ENCODE measurements at places on chromosomes 2 and 18.

DNA sequence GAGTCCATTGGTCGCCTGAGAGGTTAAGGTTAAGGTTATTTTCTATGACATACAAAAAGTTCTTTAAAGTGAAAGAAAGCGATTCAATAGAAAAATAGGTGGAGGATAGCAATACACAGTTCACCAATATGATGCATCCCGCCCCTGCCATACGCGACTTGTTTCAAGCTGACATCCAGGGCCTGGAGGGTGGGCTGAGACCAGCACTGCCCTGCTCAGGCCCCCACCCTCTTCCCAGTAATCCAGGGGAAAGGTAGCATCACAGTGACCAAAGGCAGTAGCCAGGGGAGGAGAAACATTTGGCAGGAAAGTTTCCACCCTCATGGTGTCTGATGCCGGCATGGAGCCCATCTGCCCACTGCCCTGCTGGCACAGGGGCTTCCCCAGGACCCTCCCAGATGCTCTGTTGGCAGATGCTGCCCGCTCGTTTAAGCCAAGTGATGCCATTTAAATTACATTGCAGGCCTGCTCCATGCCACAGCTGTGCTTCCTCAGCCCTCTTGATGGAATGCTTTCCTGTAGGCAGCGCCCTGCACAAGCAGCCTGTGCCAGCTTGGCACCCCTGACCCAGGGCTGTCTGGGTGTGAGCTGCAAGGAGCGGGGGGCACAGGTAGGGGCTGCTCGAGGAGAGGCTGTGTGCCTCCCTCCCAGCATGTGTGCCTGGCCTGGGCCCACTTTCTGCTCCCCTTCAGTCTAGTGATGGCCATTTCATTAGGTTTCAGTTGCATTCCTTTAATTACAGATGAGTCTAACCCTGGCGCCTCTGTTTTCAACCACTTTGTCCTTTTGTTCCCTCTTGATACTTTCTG lies 10.7 kb upstream of the ANO7 start:
- no peak for DNase-seq

- no peak for DNase-seq
Measured at GRCh38 chr2:43469094-43469493, 126.7 kb downstream of the THADA start.

DNA sequence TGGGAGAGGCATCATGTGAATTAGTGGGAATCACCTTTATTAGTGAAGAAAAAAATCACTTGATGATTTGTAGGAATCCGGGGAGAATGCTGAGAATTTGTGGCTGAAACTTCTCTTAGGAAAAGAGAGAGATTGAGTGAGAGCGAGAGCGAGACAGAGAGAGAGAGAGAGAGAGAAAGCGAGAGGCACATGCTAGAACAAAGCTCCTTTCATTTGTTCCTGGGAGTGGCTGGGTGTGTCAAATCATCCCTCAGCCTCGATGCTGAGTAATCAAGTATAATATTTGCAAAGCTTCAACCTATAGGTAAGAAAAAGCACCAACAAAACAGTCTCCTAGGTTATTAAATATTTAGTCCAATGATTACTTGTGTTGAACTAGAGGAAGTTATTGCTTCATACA lies 4.4 kb upstream of the SERPINB5 start:
- DNase-seq, result no peak

DNA sequence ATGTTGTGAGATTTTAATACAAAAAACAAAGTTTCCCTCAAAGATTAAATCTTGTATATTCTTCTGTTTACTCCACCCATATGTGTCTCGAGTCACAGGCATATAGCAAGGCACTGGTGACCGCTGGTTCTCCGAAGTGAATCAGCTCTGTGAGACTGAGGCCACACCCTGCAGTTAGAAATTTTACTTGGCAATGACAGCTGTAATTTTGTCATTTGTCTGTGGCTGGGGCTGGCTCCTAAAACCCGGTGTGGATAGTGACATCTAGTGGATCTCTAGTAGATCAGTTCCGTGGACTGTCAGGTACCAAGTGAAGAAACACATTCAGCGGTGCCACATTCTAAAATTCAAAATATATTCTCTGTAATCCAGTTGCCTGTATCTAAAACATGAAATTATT lies 278.0 kb downstream of the NEDD4L start:
- DNase-seq, result no peak

- DNase-seq, result no peak
Measured at GRCh38 chr2:98793897-98794830, 63.2 kb upstream of the MGAT4A start.

- DNase-seq, result no peak
Measured at GRCh38 chr2:3094999-3095958, 282.3 kb downstream of the EIPR1 start.

- DNase-seq, result no peak
Measured at GRCh38 chr18:26464128-26465011, 84.0 kb downstream of the KCTD1 start.

DNA sequence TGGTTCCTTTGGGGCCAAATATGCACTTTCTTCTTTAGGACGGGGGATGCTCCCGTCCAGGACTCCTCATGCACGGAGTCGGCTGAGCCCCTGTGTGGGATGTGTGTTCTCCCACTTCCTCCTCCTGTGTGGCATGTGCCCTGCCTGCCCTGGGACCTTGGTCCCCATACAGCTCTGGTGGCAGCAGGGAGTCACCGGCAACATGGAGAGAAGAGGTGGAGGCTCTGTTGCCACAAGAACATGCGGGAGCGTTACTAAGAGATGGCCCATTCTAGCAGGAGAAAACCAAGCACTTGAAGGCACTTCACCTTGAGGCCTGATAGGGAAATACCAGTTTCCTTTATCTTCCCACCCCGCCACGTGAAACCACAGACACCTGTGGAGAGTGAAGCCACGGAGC lies 98.0 kb downstream of the DDX1 start:
- DNase-seq, result no peak

GRCh38 chr2:66273933-66274490 lies 160.9 kb upstream of the MEIS1 start:
- DNase-seq, result no peak

GRCh38 chr2:174759381-174760065 lies 4.7 kb downstream of the CHRNA1 start:
- DNase-seq, result no peak

DNA sequence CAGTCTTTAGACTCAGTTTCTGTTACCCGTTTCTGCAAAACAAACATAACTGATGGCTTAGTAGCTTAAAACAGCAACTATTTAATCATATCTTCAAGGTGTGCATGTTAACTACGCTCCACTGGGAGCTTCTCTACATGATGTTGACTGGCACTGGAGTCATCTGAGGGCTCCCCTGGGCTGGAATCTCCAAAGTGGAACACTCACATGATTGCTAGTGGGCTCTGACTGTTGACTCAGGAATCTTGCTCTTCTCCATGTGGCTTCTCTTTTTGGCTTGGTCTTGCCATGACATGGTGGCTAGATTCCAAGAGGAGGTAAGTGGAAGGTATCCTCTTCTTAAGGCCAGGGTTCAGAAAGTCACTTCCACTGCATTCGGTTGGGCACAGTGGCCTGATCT lies 160.8 kb downstream of the PMAIP1 start:
- no peak for DNase-seq

- no peak for DNase-seq
Measured at GRCh38 chr18:57270156-57270555, 82.2 kb upstream of the ST8SIA3 start.

- no peak for DNase-seq
Measured at GRCh38 chr2:33560017-33560416, 39.1 kb downstream of the FAM98A start.

DNA sequence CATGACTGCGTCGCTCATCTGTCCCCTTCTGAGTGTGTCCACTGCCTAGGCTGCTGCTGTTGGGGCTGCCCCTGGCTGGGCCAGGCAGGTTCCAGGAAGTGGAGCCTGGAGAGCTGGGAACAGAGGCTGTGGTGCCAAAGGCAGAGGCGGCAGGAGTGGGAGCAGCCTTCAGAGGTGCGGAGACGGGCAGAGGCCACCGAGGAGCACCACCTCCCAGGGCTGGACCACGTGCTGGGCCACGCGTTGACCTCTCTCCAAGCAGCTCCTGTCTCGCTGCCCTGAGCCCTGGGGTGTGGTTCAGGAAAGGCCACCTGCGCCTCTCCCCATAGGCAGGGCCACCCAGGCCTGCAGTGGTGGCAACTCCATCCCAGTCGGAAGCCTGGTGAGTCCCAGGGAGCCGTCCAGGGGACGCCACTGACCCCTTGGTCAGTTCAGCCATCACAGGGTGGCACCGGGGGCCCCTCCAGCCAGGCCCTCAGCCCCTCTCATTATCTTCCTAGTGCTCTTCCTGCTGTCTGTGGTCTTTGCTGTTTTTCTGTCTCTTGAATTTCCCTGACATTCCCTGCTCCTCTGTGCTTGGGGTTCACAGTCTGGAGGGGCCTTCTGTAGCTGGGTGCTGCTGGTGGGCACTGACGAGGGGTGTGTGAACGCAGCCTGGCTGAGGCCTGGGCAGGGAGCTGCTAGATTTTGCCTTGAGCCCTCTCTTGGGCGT lies 122.8 kb upstream of the HS6ST1 start:
- no peak for DNase-seq

DNA sequence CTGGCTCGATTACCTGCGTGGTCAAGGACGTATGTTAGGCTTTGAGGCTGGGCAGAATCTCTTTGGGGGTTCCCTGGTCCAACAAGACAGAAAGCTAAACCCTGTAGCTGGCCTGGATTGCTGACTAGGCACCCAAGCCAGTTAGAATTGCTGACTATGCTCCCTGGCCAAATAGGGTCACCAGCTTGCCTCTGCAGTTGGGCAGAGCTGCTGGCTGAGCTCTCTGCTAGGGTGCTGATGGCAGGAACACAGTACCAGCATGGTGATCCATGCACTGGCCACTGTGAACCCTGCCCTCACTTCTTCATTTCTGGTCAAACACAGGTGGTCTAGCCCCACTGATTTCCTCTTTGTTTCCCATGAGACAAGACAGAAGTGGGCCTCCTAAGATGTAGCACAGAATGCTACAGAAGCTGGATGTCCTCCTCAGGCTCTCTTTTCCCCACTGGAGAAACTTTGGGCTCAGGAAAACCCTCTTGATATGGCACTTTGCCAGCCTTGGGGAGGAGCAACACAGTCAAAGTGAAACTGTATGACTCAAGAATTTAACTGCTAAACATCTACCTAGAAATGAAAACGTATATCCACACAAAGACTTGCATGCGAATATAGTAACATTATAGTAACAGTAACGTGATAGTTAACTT lies 20.8 kb downstream of the SP140L start:
- DNase-seq, result no peak

DNA sequence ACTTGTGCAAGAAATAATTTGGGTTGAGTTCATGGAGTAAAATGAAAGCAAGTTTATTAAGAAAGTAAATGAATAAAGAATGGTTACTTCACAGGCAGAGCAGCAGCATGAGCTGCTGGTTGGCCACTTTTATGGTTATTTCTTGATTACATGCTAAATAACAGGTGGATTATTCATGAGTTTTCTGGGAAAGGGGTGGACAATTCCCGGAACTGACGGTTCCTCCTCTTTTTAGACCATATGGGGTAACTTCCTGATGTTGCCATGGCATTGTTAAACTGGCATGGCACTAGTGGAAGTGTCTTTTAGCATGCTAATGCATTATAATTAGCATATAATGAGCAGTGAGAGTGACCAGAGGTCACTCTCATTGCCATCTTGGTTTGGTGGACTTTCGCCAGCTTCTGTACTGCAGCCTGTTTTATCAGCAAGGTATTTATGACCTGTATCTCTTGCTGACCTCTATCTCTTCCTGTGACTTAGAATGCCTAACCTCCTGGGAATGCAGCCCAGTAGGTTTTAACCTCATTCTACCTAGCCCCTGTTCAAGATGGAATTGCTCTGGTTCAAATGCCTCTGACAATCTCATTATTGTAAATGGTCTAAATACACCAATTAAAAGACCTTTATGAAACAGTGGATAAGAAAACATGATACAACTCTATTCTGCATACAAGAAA lies 114.1 kb upstream of the FIGN start:
- DNase-seq, result no peak

- DNase-seq, result no peak
Measured at GRCh38 chr18:49757513-49758262, 55.6 kb downstream of the ACAA2 start.

- peak; percentile 28 for DNase-seq
Measured at GRCh38 chr2:96264656-96265348, 995 bp downstream of the TMEM127 start.

DNA sequence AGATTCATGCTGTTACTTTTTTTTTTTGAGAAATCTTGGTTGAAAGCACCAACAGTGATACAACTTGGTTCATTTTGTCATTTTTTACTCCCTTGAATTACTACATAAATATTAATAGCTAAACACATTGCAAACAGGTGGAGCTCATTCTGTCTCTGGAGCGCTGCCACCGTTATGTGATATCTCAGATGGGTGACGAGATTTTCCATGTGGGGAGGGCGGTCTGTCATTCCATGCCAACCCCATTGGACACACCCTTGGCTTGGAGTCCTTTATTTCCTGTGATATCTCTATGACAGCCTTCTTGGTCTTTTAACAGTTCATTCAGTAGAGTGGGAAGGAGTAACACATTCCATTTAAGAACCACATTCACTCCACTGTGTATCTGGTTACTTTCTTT lies 794.8 kb downstream of the SATB2 start:
- DNase-seq, result no peak

DNA sequence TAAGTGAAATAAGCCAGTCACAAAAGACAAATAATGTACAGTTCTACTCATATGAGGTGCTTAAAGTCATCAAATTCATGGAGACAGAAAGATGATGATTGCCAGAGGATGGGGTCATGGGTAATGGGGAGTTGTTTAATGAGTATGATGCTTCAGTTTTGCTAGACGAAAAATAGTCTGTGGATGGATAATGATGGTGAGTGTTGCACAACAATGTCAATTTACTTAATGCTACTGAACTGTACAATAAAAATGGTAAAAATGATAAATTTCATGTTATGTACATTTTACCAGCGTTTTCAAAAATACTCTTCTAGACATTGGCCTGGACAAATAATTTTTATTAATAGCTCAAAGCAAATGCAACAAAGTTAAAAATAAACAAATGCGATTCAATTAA lies 118.5 kb upstream of the KYNU start:
- no peak for DNase-seq

- DNase-seq, result no peak
Measured at GRCh38 chr2:190996338-190996946, 17.5 kb downstream of the STAT1 start.

Measured in neural crest cell (in vitro differentiated cells).